NCI-H1417 treated with DMSO at 0.1 percent for 48 hours (cell line): ENCODE measurements at places on chromosomes 1 and 21.
A peak's percentile ranks its signal among the peaks of the same experiment; 100 is the strongest.

GRCh38 chr1:145740269-145740668, 21.0 kb downstream of the CD160 start:
- no peak for DNase-seq

DNA sequence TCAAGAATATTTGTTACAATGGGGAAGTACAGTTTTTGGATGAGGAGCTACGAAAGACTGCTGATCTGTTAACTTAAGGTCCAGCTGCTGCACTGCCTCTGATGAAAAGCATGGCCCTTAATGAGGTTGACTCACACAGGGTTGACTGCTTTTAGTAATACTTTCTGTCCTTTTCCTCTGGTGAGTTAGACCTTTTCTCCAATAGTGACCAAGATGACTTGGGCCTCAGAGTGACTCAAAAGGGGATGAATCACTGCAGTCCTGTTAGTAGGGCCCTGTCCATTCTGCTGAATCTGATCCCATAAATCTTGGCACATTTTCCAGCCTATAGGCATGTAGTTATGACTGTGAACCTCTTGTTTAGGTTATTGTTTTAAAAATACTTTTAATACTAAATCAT, 2.7 kb downstream of the DISP1 start:
- no peak for DNase-seq

GRCh38 chr1:153470707-153471106, 10.3 kb upstream of the S100A7 start:
- no peak for DNase-seq

DNA sequence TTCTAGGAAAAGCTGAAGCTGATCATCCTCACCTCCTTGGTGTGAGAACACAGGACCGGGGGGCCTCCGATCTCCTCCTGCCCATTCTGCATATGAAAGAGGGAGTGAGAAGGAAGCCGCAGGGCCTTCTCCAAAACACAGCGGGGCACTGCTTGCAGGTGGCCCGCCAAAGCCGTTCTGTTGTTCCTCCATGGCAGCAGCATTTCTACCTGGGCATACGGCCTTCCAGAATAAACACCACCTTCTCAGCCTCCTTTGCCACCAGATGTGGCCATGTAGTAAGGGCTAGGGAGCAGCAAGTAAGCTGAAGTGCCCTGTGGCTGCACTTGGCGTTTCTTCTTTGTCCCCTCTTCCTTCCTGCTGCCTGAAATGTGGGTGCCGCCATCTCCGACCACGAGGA, 214.9 kb downstream of the TOMM20 start:
- no peak for DNase-seq

DNA sequence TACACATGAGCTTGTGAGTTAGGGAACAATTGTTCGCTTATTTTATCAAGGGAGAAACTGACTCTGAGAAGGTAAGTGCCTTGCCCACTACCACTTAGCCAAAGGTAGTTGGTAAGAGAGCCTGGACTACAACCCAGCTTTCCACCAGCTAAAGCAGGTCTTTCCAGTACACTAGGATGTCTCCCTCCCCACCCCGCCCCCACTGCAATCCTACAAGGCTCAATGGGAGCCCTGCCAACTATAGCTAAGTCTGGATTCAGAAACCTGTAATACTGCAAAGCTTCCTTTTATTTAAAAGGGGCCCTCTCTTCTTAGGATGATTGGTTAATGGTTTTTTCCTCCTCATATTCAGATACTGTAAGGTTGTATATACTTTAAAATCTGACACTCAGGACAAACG, 102.0 kb upstream of the C8B start:
- no peak for DNase-seq

GRCh38 chr1:157196245-157196543, 58.0 kb upstream of the ETV3 start:
- DNase-seq = no peak

- DNase-seq = no peak
These were observed 31.1 kb downstream of the DIP2A start for GRCh38 chr21:46489800-46490199.

DNA sequence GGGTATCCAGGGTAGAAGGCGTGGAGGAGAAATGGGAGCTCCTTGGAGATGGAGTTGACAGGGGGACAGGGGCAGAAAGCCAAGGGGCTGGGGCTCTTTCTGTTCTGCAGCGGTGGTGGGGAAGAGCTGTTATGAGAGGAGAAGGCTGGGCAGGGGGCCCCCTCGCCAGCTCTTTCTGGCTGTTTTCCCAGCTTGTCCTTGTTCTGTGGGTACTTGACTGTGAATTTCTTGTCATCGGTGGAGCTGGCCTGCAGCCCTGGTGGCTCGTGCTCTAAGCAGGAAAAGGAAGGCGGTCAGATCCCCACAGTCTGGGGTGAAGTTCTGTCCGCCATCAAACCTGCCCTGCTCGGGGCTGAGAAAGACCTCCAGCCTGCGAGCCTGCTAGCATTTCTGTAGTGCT, 7.6 kb downstream of the ZNF683 start:
- no peak for DNase-seq

DNA sequence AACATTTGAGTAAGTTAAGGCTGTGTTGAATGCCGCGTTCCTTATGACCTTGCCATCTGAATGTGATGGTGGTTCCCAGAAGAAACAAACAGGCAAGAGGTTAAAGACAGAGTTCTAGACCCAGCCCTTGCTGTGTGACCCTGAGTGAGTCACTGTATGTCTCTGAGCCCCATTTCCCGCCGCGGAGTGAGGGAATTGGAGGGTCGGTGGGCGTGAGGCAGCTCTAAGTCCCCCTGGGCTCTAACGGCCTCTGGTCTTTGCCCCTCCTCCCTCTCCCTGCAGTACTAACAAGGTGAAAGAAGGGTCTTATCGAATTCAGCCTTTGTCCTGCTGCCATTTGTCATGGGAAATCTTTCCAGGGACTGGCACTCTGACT, 40.4 kb downstream of the OLIG1 start:
- DNase-seq = no peak

DNA sequence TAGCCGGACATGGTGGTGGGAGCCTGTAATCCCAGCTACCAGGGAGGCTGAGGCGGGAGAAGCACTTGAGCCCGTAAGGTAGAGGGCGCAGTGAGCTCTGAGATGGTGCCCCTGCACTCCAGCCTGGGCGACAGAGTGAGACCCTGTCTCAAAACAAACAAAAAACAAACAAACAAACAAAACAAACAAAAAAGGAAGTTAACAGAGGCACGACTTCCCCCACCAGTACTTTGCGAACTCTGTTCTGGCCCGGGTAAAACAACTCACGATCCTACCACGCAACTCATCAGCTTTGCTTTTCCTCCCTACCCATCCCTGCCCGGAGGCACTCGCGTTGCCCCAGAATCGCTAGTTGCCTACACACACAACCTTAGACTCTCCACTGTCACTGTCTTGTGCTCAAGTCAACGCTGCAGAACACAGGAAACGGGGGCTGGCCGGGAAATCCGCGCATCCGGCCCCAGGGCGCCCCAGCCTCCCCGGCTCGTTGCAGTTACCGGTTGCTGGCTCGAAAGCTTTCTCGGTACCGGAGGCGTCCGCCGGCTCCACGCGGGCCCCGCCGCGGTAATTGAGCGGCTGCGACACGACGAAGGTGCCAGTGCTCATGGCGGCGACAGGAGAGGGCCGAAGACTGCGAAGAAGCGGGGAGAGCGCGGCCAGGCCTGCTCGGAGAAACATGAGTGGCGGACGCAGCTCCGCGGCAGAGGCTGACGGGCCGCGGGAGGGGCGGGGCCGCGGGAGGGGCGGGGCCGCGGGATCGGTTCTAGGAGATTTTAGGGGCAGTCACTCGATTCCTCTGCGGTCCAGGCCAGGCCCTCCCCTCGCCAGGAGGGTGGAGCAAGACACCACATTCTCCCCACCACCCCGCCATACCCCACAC, at the start of gene ALDH9A1:
ALDH9A1 (minus strand) TSS at position 682 of the 880 bp plus-strand sequence; CDS start at position 678, 4 bp downstream.
- peak; percentile 56 for DNase-seq

DNA sequence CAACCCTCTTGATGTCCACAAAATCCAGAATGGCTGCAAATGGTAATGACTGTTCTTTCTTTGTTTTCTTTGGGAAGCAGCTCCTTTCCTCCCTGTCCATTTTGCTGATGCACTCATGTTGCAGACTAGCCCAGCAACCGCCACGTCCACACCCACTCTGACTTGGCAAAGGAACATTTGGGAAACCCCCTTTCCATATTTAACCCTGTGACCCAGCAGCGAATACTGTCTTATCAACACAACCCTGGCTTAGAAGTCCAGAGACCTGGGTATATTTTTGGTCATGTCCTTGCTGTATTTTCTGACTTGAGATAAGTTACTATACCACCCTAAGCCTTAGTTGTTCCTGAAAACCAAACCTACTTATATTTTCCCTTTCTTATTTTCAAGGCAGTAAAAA, 18.1 kb upstream of the SHE start:
- DNase-seq = no peak

- DNase-seq = no peak
These were observed 206.9 kb upstream of the EDN2 start for GRCh38 chr1:41691424-41691823.

GRCh38 chr1:224427346-224427745, 7.3 kb downstream of the WDR26 start:
- DNase-seq = no peak

DNA sequence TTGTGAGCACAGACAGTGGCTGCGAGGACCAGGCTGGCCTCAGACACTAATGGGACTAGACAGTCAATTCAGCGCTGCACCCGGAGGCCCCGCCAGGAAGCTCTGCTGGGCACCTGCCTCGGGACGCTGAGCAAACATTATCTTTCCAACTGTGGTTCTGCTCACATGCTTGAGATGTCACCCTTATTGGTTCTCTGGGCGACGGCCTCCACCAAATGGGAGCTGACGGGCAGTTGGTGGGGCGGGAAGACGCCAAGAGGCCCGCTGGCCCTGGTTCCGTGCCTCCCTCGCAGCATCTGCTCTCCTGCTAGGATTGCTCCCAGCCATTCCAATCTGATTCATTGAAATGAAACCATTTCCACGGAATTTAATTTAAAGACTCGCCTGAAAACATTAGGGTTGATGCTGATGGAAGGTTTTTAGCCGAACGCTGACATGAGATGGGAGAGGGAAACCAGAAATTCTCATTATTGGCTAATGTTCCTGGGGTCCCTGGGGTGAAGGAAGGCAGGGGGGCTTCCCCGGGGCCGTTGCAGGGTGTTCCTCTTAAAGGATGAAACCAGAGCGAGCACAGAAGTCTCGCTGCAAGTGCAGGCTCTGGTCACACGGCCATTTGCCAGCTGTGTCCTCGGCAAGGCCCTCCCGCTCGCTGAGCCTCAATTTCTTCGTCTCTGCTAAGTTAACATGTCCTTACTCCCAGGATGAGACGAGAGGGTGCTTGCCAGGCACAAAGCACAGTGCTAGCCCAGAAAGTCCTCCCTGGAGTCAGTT, 512.2 kb downstream of the NPHP4 start:
- DNase-seq = no peak

DNA sequence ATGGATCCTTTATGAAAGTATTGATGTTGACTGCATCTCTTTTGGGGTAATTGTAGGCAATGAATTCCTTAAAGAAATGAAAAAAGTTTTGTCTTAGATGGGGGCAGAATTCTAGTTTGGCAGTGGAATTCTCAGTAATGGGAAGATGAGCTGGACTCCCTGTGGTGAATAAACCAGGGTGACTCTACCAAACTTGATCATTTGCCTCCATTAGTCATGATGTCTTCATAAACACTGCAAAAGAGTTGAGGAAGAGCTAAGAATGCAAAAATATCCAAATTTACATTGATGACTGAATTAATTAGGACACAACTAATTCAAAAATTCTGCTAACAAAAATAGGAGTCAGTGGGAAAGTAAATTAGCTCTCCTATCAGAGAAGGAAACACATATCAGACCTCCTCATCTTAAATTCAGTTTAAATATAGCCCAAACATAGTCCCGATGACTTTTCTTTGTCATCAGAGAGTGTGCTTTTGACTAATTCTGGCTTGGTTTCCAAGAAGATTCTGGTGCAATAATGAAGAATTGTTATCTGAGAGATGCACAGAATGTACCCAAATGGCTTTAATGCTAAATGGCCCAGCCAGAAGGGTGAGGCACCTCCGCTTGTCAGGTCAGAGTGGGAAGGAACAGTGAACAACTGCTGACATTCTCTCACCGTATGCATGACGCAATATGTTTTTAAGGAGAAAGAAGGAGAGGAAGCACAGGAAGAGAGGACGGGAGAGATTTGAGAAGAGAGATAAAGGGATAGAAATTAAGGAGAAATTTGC, 525.1 kb downstream of the LMO4 start:
- no peak for DNase-seq

GRCh38 chr1:64043976-64044375, 159.4 kb upstream of the UBE2U start:
- DNase-seq = no peak

GRCh38 chr1:26961826-26962225, 1.6 kb upstream of the KDF1 start:
- DNase-seq = no peak

DNA sequence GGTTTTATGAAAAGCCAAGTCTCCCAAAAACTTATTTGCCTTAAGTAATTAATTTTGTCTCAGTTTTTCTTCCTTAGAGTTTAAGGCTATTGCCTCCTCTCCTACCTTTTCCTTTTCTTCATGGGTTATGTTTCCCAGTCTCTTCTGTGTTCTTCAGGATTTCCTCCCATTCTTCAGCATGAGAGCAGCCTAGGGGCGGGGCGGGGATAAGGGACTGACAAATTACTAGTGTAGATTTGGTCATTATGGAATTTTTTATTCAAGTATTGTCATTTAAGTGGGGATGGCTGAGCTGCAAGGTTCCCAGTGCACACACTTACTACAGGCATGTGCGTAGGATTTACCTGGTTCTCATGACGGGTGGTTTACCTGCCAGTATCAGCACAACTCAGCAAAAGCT, 35.2 kb upstream of the PIGV start:
- no peak for DNase-seq

- no peak for DNase-seq
These were observed 102.7 kb downstream of the ZP4 start for GRCh38 chr1:237788069-237788468.

DNA sequence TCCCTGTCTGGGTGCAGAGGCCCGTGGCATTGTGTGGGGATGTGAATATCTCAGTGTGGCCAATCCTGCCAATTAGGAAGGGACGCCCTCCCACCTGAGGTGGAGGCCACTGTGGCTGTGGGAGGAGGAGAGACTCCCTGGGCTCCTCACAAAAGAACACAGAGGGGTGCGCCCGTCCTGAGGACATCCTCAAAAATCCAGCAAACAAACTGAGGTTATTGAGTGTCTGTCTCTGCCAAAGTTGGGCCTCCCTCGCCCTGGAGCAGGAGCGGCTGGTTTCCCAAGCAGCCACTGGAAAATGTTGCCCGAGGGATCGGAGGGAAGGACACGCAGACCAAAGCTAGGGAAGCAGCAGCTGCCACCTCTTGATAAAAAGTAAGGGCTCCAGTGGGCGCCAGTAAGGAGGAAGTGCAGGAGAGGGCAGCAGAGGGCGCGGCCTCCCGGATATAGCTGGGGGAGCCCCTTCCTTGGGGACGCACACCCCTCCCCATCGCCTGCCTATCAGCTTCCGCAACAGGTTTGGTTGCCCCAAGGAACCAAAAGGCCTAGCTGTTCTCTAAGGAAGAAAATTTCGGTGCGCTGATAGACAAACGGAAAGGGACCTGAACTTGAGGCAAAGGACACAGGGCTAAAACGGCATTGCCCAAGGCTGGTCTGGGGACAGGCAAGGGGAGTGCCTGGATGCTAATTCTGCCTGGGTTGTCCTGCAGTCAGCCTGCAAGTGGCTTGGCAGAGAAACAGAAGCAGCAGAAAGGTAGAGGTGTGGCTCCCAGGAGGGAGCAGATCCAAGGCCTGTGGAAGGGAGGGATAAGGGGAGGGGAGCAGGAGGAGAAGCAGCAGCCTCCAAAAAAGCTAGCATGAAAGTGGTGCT, 1.7 kb upstream of the GRIK3 start:
- DNase-seq = peak; percentile 43

GRCh38 chr1:46394108-46394871, at the start of gene FAAH:
Gene FAAH, plus strand, starts transcription at chr1:46394317. Its CDS starts 32 bp downstream, at chr1:46394349.
- no peak for DNase-seq

GRCh38 chr1:247551721-247552120, 2.8 kb downstream of the GCSAML start:
- DNase-seq = no peak
